Ecto neural progenitor cell (in vitro differentiated cells): ENCODE measurements at places on chromosomes 2 and 18.

GRCh38 chr2:178128836-178129630 is 16.8 kb downstream of the RBM45 start:
- no peak for DNase-seq

- DNase-seq = no peak
Measured at GRCh38 chr18:55376387-55376786, 211.6 kb downstream of the TCF4 start.

- DNase-seq = no peak
Measured at GRCh38 chr2:53964257-53964952, 6.4 kb downstream of the PSME4 start.

DNA sequence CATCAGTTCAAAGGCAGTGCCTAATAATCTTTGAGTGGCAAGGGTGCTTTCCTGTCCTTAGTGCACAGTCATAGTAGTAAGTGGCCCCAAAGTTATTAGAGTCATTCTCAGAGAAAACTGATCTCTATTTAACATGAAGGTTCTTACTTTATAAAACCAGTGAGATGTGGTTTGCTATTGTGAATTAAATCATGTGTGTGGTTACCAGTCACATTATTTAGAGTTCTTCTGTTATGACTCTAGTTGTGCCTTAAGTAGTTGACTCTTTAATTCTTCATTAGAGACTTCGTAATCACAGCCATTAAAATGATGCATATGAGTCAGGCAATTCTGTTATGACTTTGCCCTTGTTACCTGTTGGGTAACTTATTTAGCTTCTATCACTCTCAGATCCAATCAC is 1392.9 kb upstream of the ACVR2A start:
- DNase-seq = no peak

GRCh38 chr2:207122651-207123334 is 43.0 kb downstream of the KLF7 start:
- DNase-seq = no peak

DNA sequence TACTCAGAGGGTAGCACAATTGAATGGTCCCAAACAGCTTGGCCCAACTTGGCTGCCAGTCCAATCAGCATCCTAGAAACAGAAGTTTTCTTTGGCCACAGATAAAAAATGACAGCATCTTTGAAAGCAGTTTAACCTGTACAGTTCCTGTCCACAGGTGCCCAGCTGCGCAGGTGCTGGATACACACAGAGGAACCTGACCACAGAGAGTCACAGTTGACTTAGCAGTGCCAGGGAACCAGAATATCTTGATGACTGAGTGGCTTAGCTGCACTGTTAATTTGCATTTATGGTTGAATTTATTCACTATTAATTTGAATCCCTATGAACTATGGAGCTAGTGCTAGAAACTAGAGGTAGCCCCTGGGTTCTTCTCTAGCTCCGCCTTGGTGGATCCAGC is 93.7 kb downstream of the TPGS2 start:
- DNase-seq = no peak

DNA sequence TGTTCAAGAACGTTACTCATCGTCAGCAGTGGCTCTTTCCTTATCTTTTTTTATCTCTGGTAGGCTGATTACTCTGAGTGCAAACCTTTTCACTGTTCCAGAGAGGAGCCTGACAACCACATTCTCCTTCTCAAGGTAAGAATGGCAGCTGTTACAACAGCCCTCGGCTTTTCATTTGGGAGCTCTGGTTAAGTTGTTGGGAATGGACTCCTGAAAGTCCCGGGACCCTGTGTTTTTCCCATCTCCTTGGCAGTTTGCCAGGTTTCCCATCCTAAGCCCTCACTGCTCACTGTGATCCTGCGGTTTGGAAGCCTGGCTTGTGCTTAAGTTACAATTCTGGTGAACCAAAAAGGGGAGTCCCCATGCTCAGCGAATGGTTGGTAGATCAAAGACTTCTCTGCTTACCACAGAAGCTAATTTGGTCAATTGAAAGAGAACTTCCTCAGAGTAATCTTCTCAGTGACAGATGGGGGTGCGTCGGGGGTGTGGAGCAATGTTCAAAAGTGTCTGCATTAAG is 122.3 kb downstream of the LYPD6B start:
- no peak for DNase-seq

DNA sequence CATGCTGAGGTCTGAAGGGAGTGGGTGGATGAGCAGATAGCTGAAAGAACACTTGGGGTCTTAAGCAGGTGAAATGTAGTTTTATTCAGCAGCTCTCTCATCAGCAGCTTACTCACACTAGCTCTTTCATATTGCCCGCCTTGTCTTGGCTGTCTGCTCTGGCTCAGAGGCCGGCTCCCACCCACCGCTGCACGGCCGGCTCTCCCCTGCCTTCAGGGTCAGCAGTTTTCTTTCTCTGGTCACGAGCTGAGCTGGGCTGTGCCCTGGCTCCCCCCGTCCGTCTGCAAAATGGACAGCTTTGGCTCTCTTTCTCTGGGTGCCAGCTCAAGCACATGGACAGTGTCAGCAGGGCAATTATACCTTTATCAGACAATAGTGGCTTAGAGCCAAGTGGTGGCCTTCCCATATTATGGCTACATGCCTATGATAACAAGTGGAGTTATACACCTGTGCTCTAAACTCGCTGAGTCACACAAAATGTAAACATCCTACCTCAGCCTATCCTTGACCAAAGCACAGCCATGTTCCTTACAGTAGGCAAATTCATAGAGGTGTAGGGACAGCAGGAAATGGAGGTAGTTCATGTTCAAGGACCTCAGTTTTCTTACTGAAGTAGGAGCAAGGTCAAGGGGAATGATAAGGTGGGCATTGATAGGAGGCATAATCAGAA is 224.8 kb downstream of the SOCS6 start:
- DNase-seq = no peak

GRCh38 chr18:79493801-79494211 is 98.1 kb downstream of the NFATC1 start:
- DNase-seq = no peak

GRCh38 chr2:15730545-15731212 is 139.0 kb downstream of the DDX1 start:
- DNase-seq = no peak

DNA sequence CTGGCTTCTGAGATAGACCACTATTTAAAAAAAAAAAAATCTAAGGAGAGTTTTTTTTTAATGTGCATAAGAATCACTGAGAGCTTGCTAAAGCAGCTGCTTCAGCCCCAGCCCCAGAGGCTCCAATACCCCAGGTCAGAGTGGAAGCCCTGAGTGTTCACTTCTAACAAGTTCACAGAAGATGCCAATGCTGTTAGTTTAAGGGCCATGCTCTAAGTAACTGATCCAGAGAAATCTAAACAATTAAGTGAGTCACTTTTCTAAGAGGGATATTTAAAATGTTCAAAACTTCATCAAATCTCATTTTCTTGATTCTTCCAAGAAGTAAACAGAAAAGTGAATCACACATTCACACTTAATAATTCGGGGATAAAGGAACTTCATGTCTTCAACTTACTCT is 126.4 kb upstream of the CD226 start:
- DNase-seq = no peak

DNA sequence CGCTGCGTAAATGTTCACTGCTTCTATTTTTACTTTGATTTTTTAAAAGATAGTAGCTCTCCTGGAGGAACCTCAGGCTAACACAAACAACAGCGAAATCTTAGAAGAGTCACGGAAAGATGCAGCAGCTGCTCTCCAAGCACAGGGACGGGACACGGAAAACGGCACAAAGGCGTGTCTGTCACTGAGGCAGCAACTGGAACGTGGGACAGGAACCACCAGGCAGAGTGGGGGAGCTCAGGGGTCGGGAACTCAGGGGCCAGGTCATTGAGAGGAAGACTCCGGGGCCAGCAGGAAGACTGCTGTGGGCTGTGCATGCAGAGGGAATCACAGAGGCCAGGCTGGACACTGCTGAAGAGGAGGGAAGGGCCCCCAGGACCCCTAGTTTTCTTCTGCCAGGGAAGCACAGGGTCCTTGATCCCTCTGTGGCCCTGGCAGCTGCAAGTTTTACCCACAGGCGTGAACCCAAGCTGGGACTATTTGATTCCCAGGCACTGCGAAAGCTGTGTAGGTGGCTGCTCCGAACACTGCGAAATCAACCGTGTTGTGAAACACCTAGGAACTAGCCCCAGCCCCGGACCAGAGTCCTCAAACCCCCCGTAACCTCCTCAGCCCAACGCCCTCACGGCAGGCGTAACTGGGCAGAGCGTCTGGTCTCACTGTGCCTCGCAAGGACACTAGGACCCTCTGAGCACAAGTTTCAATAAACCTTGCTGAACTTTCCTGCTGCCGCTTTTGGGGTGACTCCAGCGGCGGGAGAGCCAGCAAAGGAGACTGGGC is 263.0 kb downstream of the EIPR1 start:
- DNase-seq = no peak

DNA sequence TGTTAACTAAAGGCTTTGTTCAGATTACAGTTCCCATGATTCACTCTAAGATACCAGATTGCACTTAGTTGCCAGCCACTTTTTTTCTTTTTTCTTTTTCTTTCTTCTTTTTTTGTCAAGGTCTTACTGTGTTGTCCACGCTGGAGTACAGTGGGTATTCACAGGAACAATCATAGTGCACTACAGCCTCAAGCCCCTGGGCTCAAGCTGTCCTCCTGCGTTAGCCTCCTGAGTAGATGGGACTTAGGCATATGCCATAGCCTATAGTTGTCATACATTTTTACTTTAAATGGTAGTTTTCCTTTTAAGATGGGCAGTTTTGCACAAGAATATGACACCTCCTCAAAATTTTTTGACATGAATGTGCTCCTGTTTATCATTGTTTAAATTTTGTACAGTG is 2.1 kb downstream of the UGP2 start:
- no peak for DNase-seq

DNA sequence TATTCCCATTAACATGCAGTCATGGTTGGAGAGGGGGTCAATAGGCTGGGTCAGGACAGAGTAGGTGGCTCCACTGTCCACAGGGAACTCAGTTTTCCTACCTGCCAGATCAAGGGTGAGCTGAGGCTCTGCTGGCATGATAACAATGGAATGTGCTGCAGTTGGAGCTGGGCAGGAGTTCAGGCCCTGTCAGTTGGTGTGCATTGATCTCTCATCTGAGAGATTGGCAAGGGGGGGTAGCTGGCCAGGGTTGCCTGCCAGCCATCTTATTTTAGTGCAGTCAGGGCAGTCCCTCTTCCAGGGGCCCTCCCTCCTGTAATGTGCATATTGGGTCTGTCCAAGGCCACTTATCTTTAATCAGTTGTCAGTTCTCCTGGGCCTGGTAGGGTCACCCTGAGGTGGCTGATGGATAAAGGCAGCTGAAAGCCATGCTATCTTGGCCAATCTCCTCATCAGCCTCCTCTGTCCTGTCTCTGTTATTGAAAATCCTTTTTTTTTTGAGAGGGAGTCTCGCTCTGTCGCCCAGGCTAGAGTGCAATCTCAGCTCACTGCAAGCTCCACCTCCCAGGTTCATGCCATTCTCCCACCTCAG is 38.1 kb upstream of the CCBE1 start:
- DNase-seq = no peak

DNA sequence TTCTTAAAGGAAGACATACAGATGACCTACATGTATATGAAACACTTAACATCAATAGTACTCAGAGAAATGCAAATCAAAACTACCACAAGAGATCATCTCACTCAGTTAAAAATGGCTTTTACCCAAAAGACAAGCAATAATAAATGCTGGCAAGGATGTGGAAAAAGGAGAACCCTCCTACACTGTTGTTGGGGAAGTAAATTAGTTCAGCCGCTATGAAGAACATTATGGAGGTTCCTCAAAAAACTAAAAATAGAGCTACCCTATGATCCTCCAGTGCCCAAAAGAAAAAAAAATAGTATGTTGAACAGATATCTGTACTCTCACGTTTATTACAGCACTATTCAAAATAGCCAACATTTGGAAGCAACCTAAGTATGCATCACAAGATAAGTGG is 1579.4 kb upstream of the TMEFF2 start:
- DNase-seq = no peak

DNA sequence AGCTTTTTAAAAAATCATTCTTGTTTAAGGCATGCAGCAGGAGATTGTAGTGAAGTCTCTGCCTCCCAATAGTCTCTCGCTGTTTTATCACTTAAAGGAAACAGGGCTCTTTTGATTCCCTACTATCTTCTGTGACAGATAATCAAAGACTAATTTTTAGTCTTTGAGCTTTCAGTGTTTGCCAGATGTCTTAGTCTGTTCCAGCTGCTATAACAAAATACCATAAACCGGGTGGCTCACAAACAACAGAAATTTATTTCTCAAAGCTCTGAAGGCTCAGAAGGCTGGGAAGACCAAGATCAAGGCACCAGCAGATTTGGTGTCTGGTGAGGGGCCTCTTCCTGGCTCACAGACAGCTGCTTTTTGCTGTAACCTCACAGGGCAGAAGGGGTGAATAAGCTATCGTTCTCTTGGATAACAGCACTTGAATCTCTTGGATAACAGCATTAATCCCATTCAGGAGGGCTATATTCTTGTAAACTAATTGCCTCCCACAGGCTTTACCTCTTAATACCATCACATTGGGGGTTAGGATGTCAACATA is 37.8 kb upstream of the STAT4 start:
- no peak for DNase-seq

DNA sequence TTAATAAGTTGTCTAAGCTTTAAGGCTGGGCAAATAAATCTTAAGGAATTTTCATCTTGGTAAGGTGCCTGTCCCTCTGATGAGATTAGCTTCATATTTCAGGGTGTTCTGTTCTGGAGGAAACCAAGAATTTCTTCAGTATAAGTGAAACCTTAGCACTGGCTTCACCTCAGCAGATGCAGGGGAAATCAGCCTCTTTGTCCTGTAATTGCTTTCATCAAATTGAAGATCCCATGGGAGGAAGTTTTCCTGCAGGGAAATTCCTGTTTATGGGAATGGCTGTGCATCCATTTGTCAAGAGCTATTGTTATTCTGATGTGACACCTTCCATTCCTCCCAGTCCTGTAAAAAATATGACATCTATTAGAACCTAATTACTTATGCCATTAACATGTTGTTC is 174.5 kb downstream of the PTPRM start:
- DNase-seq = no peak

- no peak for DNase-seq
Measured at GRCh38 chr2:151097895-151098294, 163.8 kb downstream of the RBM43 start.

GRCh38 chr2:237673130-237674001 is 46.0 kb downstream of the LRRFIP1 start:
- peak; percentile 73 for DNase-seq

GRCh38 chr18:49100226-49100968 is 149.6 kb upstream of the SMAD7 start:
- DNase-seq = no peak
